ENCODE measurements at places on chromosomes 3 and 15. TPM values are rescaled to one million over a fixed set of nuclear protein-coding genes. Genes with fewer than 3 reads are reported as not detected.

Gene LRRC2
- polyA plus RNA-seq = 1.6 TPM

Gene MYL3
- polyA plus RNA-seq = not detected

Gene TMCO5A
- polyA plus RNA-seq = not detected

Gene TF
- 10.3 TPM for polyA plus RNA-seq

Gene CLDN11
- 0.55 TPM for polyA plus RNA-seq

Gene ZIC4
- 2.5 TPM for polyA plus RNA-seq

Gene TGM4
- not detected for polyA plus RNA-seq

Gene PRTG
- polyA plus RNA-seq = 1.7 TPM

Gene NR1I2
- polyA plus RNA-seq = 0.31 TPM

Gene TMEM89
- polyA plus RNA-seq = not detected

Gene C2CD4B
- 0.29 TPM for polyA plus RNA-seq

Gene FNDC3B
- polyA plus RNA-seq = 12.5 TPM

Gene UTS2B
- 4.6 TPM for polyA plus RNA-seq

All from Purkinje cell (primary cell).